ENCODE measurements at places on chromosomes 7 and 10.

GRCh38 chr10:5968681-5969453 is 8.5 kb downstream of the IL15RA start:
- no peak for DNase-seq

GRCh38 chr10:131650771-131651673 is 249.8 kb upstream of the PPP2R2D start:
- DNase-seq = no peak

DNA sequence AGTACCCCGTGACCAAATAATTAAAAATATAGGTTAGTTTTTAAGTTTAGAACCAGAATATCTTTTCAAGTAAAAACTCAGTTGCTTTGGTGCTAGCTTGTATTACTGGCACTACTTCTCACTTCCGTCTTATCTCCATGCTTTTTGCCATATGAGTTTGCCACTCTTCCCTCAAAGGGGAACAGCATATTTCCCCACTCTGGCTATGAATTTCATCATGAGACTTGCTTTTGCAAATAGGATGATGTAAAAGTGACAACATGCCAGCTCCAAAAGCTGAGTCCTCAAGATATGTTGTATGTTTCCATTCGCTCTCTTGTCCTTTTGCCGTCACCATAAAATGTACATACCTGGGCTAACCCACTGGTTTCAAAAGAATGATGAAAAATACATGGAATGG is 178.1 kb upstream of the SEMA3A start:
- peak; percentile 12 for DNase-seq

GRCh38 chr10:323651-324293 is 188.5 kb downstream of the ZMYND11 start:
- peak; percentile 97 for DNase-seq

- no peak for DNase-seq
Measured at GRCh38 chr7:137755427-137755826, 91.3 kb downstream of the DGKI start.

GRCh38 chr7:14936554-14936953 is 34.0 kb upstream of the DGKB start:
- DNase-seq = peak; percentile 16

- DNase-seq = peak; percentile 1
Measured at GRCh38 chr7:67637023-67637358, 640.4 kb downstream of the TYW1 start.

DNA sequence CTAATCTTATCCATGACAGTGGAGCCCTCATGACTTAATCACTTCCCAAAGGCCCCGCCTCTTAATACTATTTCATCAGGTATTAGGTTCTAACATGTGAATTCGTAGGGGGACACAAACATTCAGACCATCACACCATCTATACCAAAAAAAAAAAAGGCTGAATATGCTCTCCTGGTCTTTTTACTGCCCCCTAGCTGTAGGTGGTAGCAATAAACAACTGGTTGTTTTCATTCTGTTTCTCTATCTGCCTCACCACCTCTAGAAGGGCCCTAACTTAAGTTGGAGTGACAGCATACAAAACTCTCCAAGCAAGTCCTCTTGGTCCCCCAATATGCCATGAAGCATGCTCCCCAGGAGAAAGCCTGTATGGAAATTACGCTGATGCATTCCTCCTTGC is 94.1 kb downstream of the GRM8 start:
- DNase-seq = no peak

- no peak for DNase-seq
Measured at GRCh38 chr7:98594348-98594747, 22.7 kb upstream of the NPTX2 start.

DNA sequence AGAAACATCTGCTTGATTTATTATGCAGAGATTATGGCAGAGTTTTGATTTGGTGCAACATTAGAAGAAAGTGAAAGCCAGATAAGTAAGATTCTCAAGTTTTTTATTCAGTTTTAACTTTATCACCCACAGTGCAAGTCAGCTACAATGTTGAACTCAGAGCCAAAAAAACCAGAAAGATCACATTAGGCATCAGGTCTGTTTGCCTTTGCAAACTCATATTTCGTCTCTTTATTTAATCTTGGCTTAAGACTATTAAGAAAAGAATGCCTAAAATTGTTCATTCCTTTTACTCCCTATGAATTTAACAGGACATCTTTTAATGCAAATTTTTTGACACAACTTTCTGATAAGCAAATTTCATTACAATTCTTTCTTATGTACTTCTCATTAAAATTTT is 76.0 kb upstream of the TMEM26 start:
- DNase-seq = peak; percentile 13

GRCh38 chr7:49294611-49295010 is 370.3 kb downstream of the CDC14C start:
- no peak for DNase-seq

- DNase-seq = no peak
Measured at GRCh38 chr7:78968951-78969350, 484.5 kb downstream of the MAGI2 start.

- DNase-seq = peak; percentile 61
Measured at GRCh38 chr7:32881074-32881982, 10.2 kb downstream of the KBTBD2 start.

GRCh38 chr7:28626624-28627262 is 214.4 kb downstream of the CREB5 start:
- peak; percentile 52 for DNase-seq

- no peak for DNase-seq
Measured at GRCh38 chr10:14328881-14329672, 1.6 kb downstream of the FRMD4A start.

DNA sequence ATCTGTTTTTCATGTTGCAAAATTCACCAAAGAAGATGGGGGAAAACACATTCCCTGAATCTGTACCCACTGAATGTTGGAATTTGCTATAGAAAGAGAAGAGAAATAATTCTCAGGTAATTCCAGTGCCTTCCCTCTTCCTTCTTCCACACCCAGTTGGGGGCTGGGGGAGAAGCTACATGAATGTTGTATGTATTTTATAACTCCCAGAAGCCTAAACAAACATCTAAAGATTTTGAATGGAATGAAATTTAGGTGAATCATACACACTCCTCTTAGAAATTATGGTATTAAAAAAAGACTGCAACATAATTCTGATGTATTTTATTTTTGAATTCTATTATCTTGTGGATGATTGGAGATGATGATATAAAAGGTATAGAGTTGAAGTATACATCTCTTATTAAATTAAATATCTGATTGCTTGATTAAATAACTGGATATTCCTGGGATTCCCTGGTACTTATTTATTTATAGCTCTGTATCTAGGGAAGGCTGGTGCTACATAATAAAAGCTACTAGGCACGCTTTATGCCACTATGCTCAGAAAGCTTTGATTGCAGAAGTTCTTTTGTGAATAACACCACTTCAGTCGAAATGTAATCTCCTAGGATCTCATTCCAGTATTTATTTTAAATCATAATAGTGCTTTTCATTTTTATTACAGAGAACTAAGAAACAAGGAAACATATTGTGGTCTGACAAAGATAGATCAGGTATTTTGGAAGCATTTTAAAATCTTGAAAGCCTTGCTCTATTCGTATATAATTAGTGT is 98.5 kb downstream of the MCU start:
- DNase-seq = no peak

- DNase-seq = no peak
Measured at GRCh38 chr10:13806419-13806818, 219.7 kb downstream of the PRPF18 start.

GRCh38 chr7:143299840-143300239 is 11.7 kb downstream of the CASP2 start:
- no peak for DNase-seq

DNA sequence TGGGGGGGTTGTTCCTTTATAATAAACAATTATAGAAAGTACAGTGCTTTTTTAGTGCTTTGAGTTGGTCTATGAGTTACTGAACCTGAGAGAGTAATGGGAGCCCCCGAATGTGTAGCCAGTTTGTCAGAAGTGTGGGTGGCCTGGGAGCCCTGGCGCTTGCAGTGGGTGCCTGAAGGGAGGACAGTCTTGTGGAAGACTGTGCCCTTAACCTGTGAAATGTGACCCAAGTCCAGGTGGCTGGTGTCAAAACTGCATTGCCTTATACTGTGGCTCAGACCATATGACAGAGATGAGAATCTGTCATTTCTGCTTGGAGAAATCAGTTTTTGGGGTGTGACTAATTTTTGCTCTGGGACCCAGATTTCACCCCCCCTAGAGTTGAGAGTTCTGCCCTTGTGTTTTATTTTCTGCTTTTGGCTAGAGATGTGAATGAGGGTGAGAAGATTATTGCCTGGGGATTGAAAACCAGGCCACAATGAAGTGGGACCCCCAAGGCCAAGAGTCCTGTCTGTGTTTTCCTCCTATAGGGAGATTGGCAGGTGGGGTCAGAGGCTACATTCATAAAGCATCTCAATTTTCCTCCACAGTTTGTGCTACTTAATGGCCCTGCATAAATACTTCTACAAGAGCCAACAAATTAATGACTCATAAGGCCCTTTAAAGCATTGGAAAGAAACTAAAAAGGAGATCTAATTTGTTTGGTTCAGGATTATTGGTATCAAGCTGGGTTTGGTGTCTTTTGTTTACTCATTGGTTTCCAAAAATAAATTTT is 24.1 kb upstream of the CARD11 start:
- no peak for DNase-seq

DNA sequence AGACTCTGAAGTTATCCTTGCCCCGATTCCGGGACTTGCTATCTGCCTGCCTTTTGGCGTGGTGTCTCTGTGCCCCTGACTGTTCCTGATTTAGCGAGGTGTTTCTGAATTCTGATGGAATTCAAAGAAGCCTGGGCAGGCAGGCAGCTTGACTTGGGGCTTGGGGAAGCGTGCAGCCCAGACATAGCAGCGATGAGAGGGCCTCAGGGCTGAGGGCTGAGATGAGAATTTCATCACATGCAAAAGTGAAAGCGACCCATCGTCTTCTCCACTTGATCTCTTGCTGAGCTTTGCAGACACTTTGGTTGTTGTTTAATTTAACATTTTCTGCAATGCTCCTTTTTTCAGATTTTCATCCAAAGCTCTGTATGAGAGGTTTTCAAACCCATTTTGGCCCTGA is 57.8 kb downstream of the TCF7L2 start:
- DNase-seq = peak; percentile 44

DNA sequence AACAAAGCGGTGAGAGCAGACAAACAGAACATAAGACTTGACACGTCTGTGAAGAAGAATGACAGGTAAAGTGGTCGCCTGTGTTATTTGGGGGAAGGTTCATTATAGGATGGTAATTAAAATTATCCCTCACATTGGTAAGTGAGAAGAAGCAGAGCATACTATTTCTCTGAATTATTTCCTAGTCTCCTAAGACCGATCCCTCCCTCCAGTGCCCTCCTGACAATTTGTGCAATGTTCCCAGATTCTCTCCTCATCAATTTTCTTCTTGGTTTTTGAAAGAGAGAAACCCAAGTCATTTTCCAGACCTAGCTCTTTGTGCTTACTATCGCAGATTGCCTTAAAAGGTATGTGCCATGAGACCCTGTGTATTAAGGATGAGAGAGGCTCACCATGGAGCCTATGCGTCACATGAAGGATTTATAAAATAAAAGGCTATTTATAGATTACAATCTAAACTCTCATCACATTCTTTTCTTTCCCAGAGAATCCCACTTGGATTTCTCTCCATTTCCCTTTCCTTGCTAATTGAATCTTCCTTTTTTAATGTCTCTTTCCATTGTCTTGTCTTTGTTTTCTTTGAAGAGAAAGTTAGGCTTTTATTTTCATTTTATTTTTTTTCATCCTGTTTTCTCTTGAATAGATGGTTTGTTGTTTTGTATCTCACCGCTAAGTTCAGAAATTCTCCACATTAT is 112.0 kb downstream of the PPP1R3A start:
- peak; percentile 77 for DNase-seq

DNA sequence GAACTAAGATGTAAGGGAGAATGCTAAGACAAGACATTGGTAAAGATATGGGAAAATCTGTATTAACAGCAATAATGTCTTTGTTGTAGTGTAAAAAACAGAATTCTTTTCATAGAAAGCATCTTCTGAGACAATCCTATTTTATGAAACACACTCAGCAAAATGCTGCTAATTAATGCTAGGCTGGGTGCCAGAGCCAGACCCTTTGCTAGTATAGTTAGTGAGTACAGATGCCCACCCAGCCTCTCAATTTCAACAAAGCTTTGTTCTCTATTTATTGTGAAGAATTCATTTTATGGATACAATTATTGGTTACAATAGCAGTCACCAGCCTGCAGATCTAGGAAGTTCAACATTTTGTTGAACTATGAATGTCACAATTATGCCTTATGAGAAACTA is 131.0 kb downstream of the SEM1 start:
- no peak for DNase-seq

DNA sequence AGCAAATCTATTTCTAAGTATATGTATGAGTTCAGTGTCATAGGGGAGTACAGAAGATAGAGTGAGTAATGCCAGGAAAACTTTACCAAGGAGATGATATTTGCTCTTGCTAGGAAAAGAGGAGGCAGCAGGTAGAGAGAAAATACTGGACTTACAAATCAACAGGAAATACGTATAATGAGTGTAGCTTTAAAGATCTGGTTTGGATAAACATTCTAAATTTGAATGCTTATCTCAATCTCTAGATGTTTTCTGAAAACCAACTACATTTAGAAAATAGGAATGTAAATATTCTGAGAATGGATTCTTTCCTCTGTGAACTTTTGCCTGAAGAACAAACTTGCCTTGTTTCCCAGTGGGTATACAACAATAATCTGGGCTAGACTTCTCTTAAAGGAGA is 46.9 kb upstream of the GNAI1 start:
- DNase-seq = peak; percentile 12

DNA sequence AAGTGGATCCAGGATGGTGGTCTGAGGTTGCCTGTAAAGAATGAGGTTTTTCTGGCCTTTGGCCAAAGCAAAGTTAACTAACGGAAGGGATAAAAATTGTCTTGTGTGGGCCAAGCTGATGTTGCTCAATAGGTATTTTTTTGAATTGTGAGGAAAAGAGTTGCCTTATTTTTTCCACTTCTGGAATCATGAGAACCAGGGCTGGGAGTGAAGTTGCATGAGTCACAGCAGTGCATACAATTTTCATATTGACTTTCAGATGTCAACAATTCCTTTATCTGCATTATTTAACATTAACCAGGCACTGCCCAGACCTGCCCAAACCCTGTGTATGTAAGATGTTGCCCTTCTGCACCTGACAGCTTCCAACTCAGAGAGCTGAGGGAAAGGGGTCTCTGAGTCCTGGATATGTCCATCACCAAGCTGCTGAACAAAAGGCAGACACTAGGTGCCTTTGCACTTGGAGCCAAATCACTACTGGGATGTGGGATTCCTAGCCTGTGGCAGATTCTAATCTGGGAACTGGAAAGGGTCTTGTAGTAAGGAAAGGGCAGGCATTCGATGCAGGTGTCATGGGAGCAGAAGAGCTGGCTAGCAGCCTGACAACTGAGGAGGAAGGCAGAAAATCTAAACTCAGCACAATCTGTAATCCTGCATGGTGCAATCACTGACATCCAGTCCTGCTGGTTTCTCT is 52.3 kb upstream of the SLC35B4 start:
- DNase-seq = peak; percentile 39

- no peak for DNase-seq
Measured at GRCh38 chr10:46297406-46298204, 10.8 kb downstream of the ANTXRL start.

All from fibroblast of skin of scalp (primary cell).